ENCODE measurements at places on chromosomes 16 and 17.
A peak's percentile ranks its signal among the peaks of the same experiment; 100 is the strongest.

GRCh38 chr16:68420366-68420942, 27.9 kb downstream of the SMPD3 start:
- no peak for DNase-seq

GRCh38 chr17:76343106-76343505, 10.6 kb downstream of the PRPSAP1 start:
- no peak for DNase-seq

GRCh38 chr16:68480084-68480995, 32.0 kb upstream of the SMPD3 start:
- no peak for DNase-seq

- no peak for DNase-seq
These were observed 8.2 kb upstream of the C16orf95 start for GRCh38 chr16:87325423-87325858.

GRCh38 chr17:59746849-59747445, 39.5 kb downstream of the VMP1 start:
- DNase-seq = no peak

DNA sequence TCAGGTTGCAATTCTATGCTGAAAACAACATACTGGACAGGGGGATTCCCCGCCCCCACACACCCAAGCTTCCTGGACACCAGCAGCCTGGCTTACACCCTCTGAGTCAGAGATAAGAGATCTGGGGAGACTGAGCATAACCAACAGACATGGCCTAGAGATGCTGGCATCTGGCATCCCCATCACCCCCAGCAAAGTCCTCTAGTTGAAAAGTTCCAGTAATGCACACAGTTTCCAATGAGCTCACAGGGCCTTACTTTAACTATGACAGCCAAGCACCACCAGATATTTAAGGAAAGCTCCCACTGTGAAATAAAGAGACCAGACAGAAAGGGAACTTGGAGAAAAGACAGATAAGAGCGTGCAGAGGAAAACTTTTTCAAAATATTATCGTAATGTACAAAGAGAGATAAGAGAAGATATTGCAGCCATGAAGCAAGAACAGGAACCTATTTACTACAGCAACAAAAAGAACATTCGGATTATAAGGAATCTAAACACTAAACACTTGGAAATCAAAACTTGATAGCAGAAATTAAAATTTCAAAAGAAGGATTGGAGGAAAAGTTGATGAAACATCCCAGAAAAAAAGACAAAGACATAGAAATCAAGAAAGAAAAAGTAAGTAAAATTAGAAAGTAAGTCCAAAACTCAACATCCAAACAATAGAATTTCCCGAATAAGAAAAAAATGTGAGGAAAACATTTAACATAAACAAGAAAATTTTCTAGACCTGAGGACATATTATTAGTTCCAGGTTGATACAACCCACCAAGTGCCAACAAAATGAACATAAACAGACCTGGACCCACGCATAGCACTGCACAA, 17.2 kb upstream of the ALOX15 start:
- peak; percentile 78 for DNase-seq

- no peak for DNase-seq
These were observed at the start of gene RPH3AL for GRCh38 chr17:352421-353212. RPH3AL (minus strand) TSS chr17:352807; CDS start chr17:327543, 25,264 bp downstream.

DNA sequence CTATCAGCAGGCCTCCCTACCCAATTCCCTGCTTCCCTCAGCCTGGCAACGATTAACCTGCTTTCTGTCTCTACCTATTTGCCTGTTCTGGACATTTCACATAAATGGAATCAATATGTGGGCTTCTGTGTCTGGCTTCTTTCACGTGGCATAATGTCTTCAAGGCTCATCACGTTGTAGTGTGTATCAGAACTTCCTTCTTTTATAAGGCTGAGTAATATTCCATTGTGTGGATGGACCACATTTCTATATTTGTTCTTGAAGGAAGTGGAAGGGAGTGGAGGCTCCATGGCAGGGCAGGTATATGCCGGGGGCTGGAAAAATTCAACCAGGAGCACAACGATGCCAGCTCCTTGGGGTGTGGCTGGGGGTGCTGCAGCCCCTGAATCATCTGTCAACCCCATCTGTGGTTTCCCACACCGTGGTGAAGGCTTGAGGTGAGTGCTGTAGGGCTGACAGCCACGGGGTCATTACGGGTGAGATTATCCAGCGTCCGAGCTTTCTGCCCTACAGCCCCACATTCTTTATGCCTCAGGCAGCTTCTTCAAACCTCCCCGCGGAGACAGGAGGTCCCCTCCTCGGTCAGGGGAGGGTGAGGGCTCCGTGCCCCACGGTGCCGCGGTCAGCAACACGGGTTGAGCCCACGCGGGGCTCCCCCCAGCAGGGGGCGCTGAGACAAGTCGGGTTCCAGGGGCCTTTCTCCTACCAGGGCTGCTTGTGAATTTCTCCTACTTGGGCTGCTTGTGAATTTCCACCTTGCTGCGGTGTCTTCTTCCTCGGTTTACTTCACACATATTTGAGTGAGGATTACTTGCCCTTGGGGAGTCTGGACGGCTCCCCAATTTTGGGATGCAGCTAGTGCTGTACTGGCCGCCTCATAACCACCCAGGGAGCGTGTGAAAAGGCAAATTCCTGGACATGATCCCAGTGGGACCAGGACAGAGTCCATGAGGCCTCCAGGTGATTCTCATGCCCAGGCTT, 18.3 kb upstream of the WFIKKN2 start:
- peak; percentile 87 for DNase-seq

DNA sequence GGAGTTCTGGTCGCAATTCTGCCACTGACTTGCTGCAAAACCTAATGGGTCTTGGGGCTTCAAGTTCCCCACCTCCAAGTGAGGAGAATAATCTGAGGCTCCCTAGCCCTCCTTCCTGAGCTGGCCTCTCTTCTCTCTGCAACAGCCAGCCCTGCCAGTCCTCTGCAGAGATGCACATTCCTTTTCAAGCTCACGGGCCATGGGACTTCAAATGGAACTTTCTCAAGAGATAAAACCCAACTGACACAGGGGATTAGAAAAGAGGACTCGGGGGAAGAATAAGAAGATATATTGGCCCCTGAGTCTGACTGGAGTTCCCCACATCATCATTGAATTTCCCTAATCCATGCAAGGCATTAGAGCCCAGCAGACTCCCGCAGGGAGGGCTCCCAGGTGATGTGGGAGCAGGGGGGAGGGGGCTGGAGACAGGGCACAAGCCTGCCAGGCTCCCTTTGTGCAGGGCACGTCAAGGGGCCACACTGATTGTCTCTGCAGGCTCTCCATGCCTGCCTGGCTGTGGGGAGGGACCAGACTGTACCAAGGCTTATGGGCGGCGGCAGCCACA, 131.0 kb downstream of the CCDC144A start:
- DNase-seq = no peak

GRCh38 chr17:60079401-60080243, 901 bp upstream of the HEATR6 start:
- DNase-seq = no peak

DNA sequence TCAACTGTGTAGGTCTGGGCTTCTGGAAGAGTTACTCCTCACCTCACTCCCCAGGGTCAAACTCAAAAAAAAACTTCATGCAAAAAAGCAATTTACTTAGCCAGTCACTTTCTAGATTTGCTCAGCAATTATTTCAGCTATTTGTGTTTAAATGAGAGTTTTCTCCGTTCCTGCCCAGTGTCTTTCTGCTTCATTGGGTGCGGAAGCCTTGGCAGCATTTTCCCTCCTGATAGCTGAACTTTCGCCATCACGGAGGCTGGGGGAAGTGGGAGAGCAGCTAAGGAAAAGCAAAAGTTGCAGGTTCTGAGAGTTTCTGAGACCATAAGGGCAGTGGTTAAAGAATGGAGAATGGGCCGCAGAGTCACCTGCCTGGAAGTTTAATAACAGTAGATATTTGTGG, 287.1 kb upstream of the DYNLRB2 start:
- DNase-seq = no peak

GRCh38 chr17:3809135-3809534, 8.1 kb upstream of the ITGAE start:
- DNase-seq = no peak

DNA sequence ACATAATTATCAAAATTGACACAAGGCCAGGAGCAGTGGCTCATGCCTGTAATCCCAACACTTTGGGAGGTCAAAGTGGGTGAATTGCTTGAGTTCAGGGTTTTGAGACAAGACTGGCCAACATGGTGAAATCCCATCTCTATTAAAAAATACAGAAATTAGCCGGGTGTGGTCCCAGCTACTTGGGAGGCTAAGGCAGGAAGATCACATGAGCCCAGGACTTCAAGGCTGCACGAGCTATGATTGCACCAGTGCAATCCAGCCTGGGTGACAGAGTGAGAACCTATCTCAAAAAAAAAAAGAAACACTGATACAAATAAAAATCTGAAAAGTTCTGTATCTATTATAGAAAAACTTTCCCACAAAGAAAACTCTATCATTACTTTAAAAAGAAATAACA, 15.5 kb downstream of the MYH10 start:
- DNase-seq = no peak

GRCh38 chr17:69170377-69170776, 28.7 kb upstream of the ABCA6 start:
- DNase-seq = no peak

DNA sequence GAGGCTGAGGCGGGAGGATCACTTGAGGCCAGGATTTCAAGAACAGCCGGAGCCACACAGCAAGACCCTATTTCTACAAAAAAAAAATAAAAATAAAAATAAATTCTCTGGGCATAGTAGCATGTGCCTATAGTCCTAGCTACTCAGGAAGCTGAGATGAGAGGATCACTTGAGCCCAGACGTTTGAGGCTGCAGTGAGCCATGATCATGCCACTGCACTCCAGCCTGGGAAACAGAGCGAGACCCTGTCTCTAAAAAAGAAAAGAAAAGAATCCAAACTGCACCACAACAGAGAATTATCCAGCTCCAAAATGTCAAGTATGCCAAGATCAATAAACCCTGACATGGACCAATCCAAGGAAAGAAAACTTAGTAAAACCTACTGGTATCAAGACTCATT, 78.9 kb upstream of the NOL11 start:
- no peak for DNase-seq

DNA sequence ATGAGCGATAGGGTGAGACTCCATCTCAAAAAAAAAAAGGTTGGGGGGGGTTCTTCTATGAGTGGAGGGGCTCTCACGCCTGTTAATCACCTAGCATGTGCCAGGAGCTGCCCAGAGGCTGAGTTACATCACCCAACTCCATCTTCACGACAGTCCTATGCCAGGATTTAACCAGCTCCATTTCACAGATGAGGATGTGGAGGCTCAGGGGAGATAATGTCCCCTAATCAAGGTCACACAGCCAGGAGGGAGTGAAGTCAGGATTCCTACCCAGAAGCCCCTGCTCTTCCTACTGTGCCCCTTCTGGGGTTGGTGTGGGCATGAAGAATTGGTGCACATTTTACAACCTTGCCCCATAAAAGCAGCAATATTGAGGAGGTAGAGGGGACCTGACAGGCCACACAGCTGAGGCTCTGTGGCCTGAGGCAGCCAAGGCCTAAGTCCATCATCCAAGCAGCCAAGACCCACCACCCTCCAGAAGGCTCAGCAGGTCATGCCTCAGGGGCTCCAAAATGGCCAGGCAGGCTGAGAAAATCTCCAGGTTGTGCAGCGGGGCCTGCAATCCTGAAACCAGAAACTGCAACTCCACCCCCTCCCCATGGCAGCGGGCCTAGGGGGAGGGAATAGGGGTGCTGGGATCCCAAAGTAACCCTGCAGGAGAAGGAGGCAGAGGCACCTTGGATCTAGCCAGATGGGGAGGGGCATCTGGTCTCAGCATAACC, 6.9 kb downstream of the PPY start:
- no peak for DNase-seq

DNA sequence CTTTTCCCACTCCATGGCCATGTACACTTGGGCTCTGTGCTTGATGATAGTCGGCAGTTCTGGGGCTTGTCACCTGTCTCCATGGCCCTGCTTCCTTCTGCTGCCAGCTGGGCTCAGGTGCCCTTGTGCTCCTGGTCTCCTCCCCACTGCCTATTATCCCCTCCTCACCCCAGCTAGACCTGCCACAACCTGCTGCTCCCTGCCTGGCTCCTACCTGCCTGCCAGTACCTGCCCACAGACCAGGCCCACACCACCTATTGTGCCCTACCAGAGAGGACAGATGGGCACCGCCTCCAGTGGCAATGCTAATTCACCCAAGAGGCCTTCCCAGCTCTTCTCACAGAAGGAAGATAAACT, 538 bp upstream of the RAPGEFL1 start:
- no peak for DNase-seq

DNA sequence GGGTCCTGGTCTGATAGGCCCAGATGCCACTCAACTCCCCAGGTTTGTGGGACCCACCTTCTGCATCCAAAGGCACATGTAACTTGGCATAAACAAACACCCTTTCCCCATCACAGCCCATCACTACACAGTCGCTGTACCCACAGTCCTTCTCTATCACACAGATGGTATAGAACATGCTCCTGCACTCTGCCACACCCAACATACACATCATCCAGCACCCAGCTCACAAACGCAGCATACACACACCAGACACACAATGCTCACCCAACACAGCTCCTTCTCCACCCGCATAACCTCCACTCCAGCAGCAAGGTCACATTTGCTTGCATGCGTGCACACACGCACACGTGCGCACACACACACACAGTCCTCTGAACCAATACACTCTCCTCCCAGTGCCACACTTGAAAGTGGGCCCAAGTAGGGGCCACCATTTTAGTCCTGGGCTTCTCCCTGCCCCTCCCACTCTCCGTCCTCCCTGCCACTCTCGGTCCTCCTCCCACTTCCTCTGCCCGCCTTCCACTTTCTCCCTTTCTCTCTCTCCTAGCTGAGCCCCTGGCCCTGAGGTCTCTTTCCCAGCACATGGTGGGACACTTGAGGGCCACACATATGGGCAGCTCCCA, 8.5 kb upstream of the TMEM92 start:
- DNase-seq = peak; percentile 40

GRCh38 chr16:19329932-19330331, 44.4 kb downstream of the CLEC19A start:
- no peak for DNase-seq

DNA sequence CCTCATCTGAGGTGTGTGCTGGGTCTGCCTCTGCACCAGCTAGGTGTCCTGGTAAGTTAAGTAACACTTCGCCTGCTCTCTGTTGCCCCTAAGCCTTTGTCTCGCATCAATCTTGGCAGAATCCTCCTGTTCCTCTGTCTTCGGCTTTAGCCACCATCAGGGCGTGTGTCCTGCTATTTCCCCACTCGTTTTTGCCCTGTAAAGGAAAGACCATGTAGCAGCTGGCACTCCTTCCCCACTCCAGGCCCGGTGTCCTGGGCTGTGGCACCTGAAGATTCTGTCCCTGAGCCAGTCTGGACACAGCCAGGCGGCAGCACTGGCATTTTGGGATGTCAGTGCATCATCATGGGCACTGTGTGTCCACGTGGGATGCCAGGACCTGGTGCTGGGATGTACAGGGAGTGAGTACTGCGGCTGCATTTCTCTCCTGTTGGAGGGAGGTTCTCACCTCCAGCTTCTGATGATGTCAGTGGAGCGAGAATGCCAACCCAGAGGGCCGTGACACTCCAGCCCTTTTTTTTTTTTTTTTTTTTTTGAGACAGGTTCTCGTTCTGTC, 26.2 kb upstream of the FOXK2 start:
- no peak for DNase-seq

DNA sequence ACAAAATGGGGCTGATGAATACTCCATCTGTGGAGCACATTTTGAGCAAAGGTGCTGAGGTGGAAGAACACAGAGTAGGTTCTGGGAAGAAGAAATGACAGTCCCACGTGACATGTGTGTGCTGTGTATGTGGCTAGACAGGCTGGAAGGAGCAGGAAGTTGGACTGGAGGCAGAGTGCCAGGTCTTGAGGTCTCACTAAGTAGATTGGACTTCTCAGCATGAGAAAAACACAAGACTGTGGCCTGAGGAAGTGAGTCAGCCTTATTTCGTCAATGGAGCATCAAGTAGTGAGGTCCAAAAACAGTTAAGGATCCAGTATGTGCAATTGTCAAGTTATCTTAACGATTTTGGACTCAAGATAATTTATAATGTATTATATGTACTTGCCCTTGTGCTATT, 736.5 kb downstream of the KCNJ2 start:
- DNase-seq = no peak
